Osteoblast (primary cell): ENCODE measurements at places on chromosomes 7 and 10.
A peak's percentile ranks its signal among the peaks of the same experiment; 100 is the strongest.

GRCh38 chr7:125695626-125696025, 766.0 kb upstream of the POT1 start:
- DNase-seq: no peak

GRCh38 chr7:23863209-23863787, 153.3 kb downstream of the STK31 start:
- DNase-seq: no peak

DNA sequence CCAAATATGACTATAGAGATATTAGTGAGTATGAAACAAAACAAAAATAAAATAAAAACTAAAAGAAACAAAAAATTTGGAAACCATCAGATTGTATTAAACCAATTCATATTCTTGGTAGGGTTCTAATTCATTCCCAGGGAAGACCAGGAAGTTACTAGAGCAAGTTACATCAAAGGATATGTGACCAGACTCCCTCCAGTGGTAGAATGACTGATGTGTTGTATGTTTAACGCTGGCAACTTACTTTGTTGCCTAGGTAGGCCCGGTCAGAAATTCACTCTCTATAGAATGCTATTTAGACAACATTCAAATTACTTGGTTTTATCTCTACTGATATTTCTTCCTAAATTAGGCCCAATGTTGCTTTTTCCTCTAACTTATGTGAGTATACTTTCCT, 5.2 kb downstream of the PHYHIPL start:
- DNase-seq: peak; percentile 71

GRCh38 chr7:77208416-77208815, 8.8 kb upstream of the FGL2 start:
- DNase-seq: no peak

- DNase-seq: no peak
Measured at GRCh38 chr7:89813081-89813480, 341.2 kb upstream of the STEAP1 start.

DNA sequence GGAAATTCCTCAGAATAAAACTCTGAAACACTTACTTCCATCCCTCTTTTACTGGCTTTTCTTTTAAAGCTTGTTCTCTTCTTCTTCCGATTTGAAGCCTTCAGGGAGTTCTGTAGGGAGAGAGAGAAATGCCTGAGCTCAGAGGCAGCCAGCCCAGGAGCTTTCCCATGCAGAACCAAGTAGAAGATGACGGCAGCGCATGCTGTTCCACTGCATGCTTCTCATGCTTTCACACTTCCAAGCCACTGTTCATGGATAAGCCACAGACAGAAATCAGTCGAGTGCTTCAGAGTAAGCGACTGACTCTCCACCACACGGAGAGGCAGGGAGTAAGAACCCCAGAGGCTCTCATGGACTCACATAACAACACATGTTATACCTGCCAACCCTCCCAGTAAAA, 237.3 kb downstream of the DGKI start:
- no peak for DNase-seq

DNA sequence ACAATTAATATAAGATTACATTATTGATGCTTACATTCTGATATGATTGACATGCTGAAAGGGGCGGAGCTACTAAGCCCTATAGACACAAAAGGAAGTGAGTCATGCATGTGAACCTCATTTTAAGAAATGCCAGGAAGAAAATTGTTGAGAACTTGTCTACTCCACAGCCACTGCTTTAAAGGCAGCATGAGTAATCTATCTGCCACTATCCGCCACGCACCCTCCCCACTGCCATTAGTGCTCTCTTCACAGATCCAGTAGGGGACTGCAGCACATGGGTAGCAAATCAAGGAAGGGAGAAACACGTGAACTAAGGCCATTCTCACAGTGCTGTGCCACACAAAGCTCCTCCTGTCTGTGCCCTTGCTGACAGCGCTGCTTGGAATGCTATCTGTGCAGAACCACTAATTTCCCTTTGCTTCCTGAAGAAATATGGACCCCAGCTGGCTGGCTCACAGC, 524.8 kb downstream of the GRM8 start:
- no peak for DNase-seq

- no peak for DNase-seq
Measured at GRCh38 chr7:92968502-92968901, 132.1 kb upstream of the CDK6 start.

DNA sequence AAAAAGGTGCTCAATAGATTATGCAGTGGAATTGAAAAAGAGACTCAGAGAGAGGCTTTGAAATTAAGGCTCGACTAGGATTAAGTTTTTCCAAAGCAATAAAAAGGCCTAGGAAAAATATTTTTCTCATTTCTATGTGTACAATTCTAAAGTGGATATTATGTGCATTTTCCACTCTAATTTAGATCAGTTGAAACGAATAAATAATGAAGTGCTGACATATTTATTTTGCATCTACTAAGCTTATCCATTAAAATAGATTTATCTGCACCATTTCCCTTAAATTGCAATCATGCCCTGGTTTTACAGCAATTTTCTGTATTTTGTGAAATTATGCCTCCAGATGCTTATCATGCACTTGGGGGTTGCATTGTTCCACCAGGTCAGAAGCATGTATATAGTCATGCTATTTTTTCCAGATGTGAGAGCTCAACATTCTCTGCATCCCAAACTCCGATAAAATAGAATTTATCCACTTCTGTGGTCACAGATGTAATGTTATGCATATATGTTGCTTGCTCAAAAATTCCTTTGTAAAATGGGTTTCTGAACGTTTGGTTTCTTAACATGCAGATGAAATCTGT, 18.3 kb downstream of the FIGNL1 start:
- DNase-seq: no peak

DNA sequence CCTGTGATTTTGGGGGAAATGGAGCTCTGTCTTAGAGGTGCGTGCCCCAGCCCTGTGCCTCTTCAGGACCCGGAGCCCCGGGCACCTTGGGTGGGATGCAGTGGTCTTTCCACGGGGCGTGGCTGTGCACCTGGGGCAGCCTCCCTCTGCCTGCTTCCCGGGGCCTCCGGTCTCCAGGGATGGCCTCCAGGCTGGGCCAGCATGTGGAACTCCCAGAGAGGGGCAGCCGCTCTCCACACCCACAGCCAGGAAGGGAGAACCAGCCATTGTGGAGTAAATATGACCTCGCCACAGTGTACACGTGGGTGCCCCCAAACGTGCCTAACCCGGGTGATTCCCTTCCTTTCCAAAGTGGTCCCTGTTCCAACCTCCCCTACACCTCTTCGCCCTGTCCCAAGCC, 52.6 kb downstream of the JAKMIP3 start:
- no peak for DNase-seq

DNA sequence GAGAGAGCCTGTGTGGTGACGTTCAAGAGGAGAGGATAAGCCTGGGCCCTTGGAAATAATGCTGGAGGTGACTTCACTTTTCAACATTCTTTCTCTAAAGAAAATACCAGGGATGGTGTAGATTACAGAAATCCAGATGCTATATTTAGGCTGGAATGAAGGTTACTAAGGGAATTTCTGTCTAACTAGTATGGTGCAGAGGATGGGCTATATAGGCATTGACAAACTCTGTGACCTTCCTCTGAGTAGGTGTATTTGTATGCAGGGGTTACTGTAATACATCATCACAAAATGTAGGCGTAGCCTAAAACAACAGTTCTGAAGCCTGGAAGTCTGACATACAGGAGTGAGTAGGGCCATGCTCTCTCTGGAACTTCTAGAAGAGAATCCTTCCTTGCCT, 155.3 kb upstream of the INHBA start:
- DNase-seq: no peak

- DNase-seq: no peak
Measured at GRCh38 chr7:112692333-112692732, 97.9 kb downstream of the TMEM168 start.

DNA sequence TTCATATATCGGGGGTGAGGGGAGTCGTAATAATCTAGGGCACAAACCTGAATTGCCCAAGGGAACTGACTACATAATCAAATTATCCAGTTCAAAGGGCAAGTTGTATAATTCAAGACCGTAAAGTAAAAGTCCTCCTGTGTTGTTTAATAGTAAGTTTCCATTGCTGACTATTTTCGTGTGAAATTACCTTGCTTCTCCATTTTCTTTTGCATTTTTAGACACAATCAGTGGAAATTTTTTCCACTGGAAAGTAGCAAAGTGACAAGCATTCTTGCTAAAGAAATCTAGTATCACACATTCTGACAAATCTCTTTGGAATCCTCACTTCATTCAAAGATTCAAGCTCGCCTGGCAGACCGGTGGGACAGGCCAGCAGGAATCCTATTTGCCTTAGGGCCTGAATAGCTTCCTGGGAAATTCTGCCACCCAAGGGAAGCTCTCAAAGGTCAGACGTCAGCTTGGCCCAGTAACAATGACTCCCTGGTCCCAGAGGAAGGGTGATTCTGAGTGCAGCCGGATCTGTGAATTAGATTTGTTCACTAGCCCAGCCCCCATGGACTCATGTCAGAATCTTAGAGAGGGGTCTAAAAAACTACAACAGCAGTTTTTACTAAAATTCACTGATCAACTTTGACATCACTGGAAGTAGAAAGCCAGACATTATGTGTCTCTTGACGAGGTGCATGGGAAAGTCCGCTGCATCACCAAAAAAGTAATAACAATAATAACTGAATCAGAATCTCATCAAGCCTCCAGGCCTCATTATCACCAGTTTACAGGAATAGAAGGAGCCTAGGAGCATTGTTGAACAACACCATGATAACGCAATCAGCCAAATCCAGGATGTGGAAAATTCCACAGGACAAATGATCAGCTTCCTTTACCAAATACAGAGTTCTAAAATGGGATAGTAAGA, 161.0 kb downstream of the SKIDA1 start:
- DNase-seq: peak; percentile 69

DNA sequence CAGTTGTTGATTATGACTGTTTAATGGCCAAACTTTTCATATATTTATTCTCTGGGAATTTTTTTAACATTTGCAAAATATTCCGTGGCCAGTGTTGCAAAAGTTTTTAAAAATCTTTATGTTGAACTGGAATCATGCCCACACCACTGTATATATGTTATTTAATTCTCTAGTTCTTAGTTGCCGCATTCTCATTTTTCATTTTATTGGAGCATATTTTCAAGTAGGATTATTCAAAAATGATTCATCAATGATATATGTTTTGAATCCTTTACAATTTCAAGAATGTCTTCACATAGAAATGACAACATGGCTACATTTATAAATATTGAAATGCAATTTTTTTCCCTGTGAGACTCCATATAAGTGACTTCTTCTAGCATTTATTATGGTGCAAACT, 188.6 kb upstream of the LRRTM3 start:
- DNase-seq: no peak

DNA sequence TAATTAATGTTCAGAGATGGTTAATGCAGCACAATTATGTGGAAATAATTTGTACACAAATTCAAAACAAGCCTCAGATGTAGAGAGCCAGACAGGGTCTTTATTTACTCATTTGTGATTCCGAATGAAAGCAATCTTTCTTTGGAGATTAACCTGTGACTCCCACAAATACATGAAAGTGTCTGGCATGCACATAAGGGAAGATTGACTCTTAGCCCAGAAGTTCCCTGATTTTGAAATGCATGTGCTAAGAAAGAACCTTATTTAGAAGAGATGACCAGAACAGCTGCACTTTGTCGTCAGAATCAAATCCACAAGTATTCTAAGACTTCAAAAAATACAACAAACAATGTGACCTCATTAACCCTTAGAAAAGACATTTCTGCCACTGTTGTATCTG, 45.1 kb downstream of the RNLS start:
- no peak for DNase-seq

DNA sequence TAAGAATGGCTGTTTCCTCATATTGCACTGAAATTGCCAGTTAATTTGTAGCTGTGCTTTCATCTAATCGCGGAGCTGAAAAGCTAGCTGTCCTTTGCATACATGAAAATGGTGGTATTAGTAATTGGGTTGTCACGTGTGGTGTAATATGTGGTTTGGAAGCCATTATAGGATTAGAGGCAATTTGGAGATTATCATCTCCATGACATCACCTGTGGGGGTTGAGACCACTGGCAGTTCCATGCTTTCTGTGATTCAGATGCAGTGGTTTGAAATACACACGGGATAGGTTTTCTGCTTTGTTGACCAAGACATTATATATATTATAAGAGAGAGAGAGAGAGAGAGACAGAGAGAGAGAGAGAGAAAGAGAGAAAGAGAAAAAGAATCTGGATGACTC, 180.8 kb downstream of the RAB11FIP2 start:
- DNase-seq: no peak

- no peak for DNase-seq
Measured at GRCh38 chr7:154415709-154416399, 363.7 kb downstream of the DPP6 start.

DNA sequence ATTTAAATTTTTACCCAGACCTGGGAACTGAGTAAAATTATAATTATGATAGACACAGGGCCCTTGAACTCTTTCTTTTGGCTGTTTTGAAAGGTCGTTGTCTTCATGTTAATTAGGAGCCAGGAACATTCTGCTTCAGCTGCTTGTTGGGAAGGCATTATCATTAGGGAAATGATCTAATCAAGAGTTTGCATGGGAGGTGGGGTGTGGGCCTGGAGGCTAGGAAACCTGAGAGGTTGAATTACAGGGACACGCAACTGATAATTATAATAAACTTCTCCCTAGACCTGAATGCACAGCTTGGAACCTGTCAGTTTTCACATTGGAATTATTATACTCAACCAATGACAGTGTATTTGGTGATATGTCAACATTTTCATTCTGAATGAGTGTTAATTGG, 237.7 kb downstream of the CACNB2 start:
- DNase-seq: no peak

- DNase-seq: no peak
Measured at GRCh38 chr7:155670521-155670920, 26.1 kb downstream of the RBM33 start.

DNA sequence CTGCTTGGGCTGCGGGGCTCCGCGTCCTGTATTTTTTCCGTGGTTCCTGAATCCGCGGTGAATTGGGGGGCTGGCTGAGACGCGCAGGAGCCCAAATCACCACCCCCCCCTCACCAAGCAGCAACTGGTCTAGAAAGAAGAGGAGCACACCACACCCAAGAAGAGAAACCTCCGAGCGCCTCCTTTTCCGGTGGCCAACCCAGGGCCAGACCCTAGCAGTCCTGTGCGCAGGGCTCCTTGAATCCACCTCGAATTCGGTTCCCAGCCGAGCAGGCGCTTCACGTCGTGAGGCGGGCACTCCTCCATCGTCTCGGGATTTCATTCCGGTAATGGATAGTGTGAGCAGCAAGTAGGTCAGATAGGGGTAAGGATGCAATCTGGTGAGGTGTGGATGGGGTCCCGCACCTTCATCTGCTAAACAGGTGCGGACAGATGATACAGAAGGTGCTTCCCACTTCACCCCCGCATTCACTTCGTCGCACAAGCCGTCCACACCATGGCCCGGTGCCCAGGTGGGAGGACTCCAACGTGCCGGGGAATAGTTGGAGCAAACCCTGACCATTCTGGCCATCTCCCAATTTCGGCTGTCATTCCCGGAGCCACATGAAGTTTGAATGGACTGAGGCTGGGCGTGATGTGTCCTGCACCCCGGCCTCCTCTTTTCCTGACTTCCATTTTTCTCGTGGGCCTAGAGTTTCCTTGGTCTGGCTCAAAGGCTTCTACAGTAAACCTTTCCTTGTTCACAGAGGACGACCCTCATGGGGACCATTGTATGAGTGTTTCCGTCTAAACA, 19.8 kb upstream of the ZNF273 start:
- peak; percentile 79 for DNase-seq
